ENCODE measurements at places on chromosomes 6 and 20.

DNA sequence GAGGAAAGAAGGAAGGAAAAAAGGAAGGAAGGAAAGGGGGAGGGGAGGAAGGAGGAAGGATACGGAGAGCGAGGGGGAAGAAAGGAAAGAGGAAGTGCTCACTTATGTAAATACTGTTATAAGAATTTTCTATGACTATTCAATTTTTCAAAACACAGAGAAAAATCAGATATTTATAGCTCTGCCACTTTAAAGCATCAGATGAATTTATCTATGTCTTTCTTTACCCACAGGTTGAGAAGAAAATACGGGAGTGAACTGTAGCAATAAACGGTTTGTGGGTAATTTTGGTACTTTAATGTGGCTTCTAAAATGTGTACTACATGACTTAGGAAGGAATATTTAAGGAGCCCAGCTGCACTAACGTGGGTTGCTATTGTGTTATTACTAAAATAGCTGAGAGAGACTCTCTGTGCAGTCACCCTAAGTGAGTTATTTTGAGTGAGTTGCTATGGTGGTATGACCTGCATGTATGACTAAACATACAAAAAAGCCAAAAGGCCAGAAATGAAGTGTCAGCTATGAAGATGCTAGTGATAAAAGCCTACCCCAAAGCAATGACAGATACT is 225.5 kb downstream of the SOD2 start:
- DNase-seq: no peak

DNA sequence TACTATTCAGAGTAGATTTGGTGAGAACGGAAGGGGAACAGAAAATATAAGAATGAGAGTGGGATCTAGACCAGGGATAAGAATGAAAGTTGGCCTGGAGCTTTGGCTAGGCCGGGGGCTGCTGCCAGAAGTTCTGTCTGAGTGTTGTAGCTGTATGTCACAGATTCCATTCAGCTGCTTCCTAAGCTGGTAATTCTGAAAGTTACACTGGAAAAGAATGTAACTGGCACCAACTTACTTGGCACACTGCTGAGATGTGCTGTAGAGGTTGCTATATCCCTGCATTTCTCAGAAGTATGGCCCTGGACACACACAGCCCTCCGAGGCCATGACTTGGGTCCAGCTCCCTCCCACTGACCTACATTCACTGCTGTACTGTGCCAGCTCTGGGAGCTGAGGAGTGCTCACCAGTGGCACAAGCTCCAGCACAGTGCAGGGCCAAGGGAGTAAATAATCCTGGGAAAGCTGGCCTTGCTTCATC is 25.8 kb upstream of the TMEM217 start:
- no peak for DNase-seq

- no peak for DNase-seq
Observed at GRCh38 chr6:132505158-132505557, 7.8 kb downstream of the STX7 start.

DNA sequence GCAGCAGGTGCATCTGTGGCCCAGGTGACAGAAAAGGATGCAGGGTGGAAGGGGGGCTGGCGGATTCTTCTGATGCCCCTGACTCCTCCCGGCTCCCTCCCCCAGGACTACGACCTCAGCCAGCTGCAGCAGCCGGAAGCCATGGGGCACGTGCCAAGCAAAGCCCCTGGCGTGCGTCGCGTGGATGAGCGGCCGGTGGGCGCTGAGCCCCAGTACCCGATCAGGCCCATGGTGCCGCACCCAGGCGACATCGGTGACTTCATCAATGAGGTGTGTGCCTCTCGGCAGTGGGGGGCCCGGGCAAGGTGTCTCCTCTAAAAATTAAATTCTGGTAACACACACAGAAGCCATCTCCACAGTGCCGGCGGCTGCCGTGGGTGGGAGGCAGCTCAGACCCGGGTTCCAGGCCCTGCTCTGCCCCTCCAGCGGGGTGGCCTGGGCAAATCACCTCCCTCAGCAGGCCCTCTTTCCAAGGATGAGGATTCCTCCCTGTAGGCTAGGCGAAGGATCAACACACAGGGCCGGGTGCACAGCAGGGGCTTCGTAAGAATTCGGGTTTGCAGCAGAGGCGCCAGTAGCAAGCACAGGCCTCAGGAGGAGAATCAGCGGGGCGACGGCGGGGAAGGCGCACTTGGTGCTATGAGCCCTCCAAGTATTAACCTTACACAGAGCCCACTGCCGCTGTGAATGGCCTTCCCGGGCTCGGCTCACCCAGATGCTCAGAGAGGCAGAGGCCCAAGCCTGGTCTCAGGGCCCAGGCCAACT is 131.5 kb downstream of the TAF4 start:
- DNase-seq: no peak

GRCh38 chr20:12170406-12170805 is 252.7 kb downstream of the BTBD3 start:
- DNase-seq: no peak
